Activated CD4-positive, alpha-beta memory T cell treated with anti-CD3 and anti-CD28 coated beads, Interleukin-2, amount 10 ng/mL, durations not matched to agents 7 days and 5 days (primary cell): ENCODE measurements at places on chromosomes 12 and 14. TPM values are rescaled to one million over a fixed set of nuclear protein-coding genes. Genes with fewer than 3 reads are reported as not detected.

KLRK1 gene
- total RNA-seq, result 0.43 TPM

CLEC1B gene
- total RNA-seq, result not detected

DNA sequence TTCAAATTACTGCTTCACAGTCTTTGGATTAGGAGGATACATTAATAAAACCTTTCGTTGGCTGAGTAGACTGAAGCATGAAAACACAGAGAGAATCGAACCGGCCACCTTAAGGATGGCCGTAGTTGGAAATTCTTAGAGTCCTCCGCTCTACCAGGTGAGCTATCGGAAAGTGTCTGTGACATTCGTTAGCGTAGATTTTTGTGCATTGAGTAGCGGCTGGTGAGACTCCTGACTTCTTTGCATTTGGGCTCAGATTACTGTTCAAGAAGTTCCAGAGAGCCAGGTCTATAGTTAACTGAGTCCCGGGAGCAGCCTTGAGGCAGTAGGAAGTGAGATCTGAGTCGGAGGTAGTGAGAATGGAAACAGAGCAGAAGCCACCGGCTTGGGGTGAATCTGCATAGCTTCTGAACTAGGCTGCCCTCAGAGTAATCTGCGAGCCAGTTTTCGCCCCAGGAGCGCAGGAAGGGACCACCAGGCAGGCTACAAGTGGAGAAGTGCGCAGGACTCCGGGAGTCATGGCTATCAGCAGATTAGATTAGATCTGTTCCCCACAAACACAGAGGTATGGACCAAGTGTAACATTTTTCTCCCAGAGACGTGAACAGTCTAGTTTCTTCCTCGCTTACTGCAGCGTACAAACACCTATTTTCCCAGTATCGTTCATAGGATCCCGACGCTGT, 11.0 kb downstream of the OR6S1 start:
- peak overlapping the region; percentile 3 for H3K27ac ChIP-seq
- peaks cover 55% of the 10 kb centered on the region for H3K4me1 ChIP-seq
- peaks cover 2% of the 10 kb centered on the region for H3K36me3 ChIP-seq
- peaks cover 86% of the 10 kb centered on the region for H3K27me3 ChIP-seq

DNA sequence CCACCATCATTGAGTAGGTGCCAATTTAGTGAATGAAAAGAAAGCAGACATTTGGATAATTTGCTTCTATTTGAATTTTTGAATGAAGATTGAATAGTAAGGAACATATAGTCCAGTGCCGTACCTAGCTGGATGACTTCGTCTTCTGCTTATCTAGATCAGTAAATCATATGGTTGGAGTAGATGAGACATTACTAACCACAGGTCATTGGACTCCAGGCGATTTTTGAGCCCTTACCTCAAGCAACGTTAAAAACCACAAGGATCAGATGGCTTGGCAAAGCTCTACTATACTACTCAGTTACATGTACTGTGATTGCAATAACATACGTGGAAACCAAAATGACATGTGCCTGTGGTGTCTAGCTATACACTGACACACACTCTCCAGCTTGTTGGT, 1.7 kb upstream of the SPATS2 start:
- H3K27ac ChIP-seq, result no peak overlapping the region
- DNase-seq, result no peak
- peaks cover 28% of the 10 kb centered on the region for H3K4me1 ChIP-seq
- peak overlapping the region; percentile 96 for H3K4me3 ChIP-seq

KRT75 gene
- total RNA-seq, result not detected

PTPRO gene
- total RNA-seq, result 1.5 TPM

PRPF39 gene
- 42.7 TPM for total RNA-seq

- peaks cover 25% of the 10 kb centered on the region for H3K36me3 ChIP-seq
- DNase-seq, result no peak
- no peaks in the 10 kb centered on the region for H3K4me1 ChIP-seq
- H3K27ac ChIP-seq, result no peak overlapping the region
- no peak overlapping the region for H3K4me3 ChIP-seq
Observed at GRCh38 chr12:112252184-112252583, 126.8 kb downstream of the TRAFD1 start.

DNA sequence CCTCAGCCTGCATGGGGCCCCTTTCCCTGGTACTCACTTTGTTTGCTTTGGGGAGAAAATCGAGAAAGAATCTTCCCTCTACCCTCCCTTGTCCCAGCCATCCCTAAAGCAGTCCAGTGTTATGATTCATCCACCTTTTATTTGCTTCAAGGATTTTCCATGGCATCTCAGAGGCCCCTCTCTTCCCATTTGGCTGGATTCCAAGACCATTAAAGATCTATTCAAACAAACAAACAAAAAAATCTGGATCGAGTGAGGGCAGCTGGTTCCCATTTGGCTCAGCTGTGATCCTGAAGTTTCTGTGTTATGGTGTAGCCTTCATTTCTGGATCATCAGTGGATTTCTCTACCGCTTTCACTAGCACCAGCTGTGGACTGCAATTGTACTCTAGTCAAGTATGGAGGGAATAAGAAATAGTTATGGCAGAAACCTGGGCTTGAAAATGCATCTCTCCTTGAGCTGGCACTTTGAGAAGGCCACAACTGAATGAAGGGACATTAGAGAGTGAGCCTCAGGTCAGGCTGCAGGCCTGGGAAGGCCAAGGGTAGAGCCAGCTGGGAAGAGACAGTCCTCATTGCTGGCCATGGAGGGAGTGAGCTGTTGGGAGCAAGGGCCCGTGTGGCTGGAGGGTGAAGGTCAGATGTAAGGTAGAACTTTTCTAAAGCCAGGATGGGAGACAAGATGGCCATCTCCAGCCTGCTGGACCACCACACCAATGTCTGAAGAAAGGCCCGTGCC, 13.7 kb downstream of the KRT71 start:
- no peaks in the 10 kb centered on the region for H3K27me3 ChIP-seq
- no peak for DNase-seq
- no peak overlapping the region for H3K4me3 ChIP-seq

GRCh38 chr12:92105676-92106075, 40.0 kb downstream of the BTG1 start:
- no peak overlapping the region for H3K4me3 ChIP-seq
- H3K27ac ChIP-seq, result no peak overlapping the region

DNA sequence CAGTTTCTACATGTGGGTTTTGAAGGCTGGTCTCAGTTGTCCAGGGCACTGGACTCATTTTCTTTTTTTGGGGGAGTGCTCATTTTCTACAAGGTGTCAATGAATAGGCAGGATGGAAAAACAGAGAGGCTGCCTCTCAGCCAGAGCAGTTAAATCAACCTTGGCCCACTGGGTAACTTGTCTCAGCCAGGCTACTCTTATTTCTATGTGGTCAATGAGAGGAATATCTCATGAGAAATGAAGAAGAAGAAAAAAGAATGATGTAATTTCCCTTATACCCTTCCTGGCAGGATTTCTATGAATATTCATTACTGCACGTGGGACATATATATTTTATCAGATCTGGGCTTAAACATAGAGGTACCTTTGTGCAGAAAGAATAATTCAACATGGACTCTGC, 155.2 kb upstream of the E2F7 start:
- no peak overlapping the region for H3K27ac ChIP-seq
- no peaks in the 10 kb centered on the region for H3K4me1 ChIP-seq
- H3K36me3 ChIP-seq, result no peaks in the 10 kb centered on the region
- no peak overlapping the region for H3K4me3 ChIP-seq

KRT80 gene
- not detected for total RNA-seq

DNA sequence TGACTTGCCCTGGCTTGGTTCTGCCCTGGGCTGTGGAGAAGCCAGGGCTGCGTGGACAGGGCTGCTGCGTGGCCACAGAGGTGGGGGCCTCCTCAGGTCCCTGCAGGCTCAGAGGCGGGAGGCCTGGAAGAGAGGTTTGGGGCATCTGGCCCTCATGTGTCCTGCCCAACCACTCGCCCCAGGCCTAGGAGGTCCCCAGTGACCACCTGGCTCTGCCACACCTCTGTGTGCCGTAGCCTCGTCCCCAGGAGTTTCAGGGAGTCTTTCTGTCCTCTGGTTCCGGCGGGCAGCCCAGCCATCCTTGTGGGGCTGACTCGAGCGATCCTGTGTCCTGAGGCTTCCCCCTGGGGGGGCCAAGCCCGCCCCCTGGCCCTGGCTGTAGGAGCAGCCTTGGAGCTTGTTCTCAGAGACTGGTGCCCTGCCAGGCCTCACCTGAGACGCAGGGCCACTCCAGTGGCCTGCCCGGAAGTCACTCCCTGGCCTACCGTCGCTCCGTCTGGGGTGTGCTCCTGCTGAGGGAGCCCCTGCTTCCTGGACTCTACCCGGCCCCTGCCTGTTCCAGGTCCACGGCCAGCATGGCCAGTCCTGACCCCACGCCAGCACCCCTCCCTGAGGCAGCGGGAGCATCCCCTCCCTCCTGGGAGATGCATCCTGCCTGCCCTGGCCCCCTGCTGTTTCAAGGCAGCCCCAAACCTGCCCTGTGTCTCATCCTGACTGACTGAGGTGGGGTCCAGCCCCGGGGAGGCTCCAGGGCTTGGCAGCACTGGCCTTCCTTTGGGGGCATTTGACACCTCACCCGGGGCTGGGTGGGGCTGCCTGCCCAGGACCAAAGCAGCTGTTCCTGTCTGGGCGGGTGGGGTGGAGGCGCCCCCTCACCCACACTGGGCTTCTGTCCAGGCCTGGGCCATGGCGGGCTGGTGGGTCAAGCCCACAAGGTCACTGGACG, 13.9 kb downstream of the ASPG start:
- peaks cover 3% of the 10 kb centered on the region for H3K4me1 ChIP-seq
- DNase-seq, result no peak
- no peak overlapping the region for H3K4me3 ChIP-seq
- no peaks in the 10 kb centered on the region for H3K36me3 ChIP-seq
- no peak overlapping the region for H3K27ac ChIP-seq
- H3K27me3 ChIP-seq, result no peaks in the 10 kb centered on the region

DNA sequence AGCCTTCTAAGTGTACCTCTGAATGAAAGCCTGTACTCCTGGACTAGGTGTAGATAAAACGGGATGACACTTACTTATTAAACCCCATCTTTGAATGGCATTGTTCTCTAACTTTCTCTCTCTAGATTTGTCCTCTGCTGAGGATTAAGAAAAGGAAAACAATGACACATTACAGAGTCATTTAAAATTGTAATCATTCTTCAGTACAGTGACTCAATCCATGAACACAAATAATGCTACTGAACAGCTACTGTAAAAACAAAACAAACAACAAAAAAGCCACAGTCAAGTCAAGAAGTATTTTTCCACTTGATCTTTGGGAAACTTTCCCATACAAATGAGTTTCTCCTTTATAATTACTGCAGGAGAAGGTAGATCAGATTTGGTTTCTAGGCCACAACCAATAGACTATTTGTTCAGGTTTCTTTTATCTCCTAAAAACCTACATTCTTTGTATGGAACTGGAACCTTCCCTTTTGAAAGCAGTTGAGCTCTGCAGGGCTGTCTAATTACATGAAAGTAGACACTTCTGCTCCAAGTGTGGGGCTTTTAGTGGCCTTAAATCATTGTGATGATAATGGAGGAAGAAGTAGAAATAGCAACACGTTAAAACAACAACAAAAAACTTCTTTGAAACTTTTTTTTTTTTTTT, 219.1 kb downstream of the ESR2 start:
- no peak for DNase-seq
- peaks cover 56% of the 10 kb centered on the region for H3K36me3 ChIP-seq
- H3K27ac ChIP-seq, result no peak overlapping the region
- no peak overlapping the region for H3K4me3 ChIP-seq
- H3K4me1 ChIP-seq, result peaks cover 4% of the 10 kb centered on the region
- no peaks in the 10 kb centered on the region for H3K27me3 ChIP-seq

GRCh38 chr14:34721129-34721528, 6.7 kb upstream of the CFL2 start:
- H3K27ac ChIP-seq, result no peak overlapping the region
- peaks cover 7% of the 10 kb centered on the region for H3K27me3 ChIP-seq
- no peak overlapping the region for H3K4me3 ChIP-seq

DNA sequence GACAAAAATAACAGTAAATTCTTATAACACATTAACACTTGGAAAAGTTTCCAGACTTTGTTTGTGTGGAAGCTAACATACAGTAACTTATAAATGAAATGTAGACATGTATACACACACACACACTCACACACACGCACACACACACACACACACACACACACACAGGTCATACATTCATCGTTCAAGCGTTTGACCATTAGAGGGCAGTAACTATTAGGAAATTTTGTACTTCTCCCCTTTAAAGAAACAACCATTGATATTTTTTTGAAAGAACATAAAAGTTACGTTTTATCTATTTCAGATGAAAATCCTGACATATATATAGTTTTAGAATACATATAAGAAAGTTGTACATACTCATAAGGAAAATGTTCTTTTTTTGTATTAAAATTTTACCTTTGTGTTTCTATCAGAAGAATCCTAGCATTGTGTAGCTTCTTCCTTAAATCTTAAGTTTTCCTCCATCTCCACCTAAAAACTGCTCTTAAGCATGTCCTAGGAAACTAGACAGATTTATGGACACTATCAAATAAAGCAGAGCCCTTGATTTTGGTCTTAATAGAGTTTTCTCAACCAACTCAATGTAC, 29.0 kb downstream of the PTPRQ start:
- H3K27ac ChIP-seq, result no peak overlapping the region
- no peaks in the 10 kb centered on the region for H3K27me3 ChIP-seq
- H3K36me3 ChIP-seq, result no peaks in the 10 kb centered on the region
- no peak for DNase-seq

DNA sequence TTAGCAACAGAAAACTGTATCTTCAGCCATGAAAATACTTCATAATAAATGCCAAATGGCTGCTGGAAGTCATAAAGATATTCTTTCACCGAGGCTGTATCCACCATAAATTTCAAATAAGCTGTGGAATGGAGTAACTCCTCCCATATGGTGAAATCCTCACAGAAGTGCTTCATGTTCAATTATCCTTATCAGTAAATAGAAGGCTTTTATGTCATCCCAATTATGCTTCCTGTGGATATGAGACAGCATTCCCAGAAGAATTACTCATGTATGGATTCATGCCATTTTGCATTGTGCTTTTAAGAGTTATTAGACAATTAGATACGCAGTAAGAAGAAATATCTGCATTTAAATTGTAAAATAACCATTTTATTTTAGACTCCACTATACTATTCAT, 99.0 kb downstream of the RTN1 start:
- no peaks in the 10 kb centered on the region for H3K27me3 ChIP-seq
- DNase-seq, result no peak
- no peak overlapping the region for H3K27ac ChIP-seq
- H3K4me1 ChIP-seq, result no peaks in the 10 kb centered on the region
- H3K4me3 ChIP-seq, result no peak overlapping the region
- no peaks in the 10 kb centered on the region for H3K36me3 ChIP-seq

- H3K27ac ChIP-seq, result no peak overlapping the region
- no peak for DNase-seq
- H3K4me3 ChIP-seq, result no peak overlapping the region
- H3K36me3 ChIP-seq, result no peaks in the 10 kb centered on the region
Observed at GRCh38 chr12:80745851-80746505, 29.3 kb downstream of the MYF5 start.

- DNase-seq, result no peak
- no peaks in the 10 kb centered on the region for H3K36me3 ChIP-seq
- H3K27me3 ChIP-seq, result no peaks in the 10 kb centered on the region
- no peak overlapping the region for H3K4me3 ChIP-seq
Observed at GRCh38 chr12:67754933-67755697, 106.6 kb downstream of the DYRK2 start.

GRCh38 chr14:93115821-93116675, at the start of gene ITPK1:
Gene ITPK1, minus strand, starts transcription at chr14:93115925. Its CDS starts 762 bp downstream, at chr14:93115163.
- H3K36me3 ChIP-seq, result no peaks in the 10 kb centered on the region
- peak within 1 kb of the TSS; percentile 86 for H3K4me3 ChIP-seq
- H3K27me3 ChIP-seq, result no peaks in the 10 kb centered on the region
- peak; percentile 66 for DNase-seq
